ENCODE measurements at places on chromosomes 3 and 15. TPM values are rescaled to one million over a fixed set of nuclear protein-coding genes. Genes with fewer than 3 reads are reported as not detected.

GRCh38 chr15:31216215-31216911, 110.3 kb upstream of the KLF13 start:
- DNase-seq, result peak; percentile 87
- peak overlapping the region; percentile 72 for H3K4me3 ChIP-seq
- no peaks in the 10 kb centered on the region for H3K27me3 ChIP-seq
- peak overlapping the region; percentile 88 for H3K27ac ChIP-seq
- H3K36me3 ChIP-seq, result no peaks in the 10 kb centered on the region

DNA sequence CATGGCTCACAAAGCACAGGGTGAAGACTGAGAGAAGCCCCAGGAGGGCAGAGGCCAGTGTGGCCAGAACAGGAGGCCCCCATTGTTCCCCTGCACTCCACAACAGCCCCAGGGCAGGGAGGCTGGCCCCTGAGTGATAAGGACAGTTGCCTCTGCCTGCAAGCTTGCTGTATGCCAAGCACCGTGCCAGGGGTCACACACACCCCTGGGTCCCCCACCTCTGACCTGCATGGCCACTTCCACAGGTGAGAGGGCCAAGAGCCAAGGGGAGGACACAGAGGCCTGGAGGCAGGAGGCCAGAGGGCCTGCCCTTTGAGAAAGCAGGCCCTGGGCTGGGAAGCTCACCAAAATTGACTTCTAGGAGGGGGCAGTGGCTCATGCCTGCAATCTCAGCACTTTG, 23.7 kb downstream of the ATRIP start:
- no peak for DNase-seq
- no peaks in the 10 kb centered on the region for H3K27me3 ChIP-seq
- H3K27ac ChIP-seq, result no peak overlapping the region
- peaks cover 38% of the 10 kb centered on the region for H3K4me1 ChIP-seq

DNA sequence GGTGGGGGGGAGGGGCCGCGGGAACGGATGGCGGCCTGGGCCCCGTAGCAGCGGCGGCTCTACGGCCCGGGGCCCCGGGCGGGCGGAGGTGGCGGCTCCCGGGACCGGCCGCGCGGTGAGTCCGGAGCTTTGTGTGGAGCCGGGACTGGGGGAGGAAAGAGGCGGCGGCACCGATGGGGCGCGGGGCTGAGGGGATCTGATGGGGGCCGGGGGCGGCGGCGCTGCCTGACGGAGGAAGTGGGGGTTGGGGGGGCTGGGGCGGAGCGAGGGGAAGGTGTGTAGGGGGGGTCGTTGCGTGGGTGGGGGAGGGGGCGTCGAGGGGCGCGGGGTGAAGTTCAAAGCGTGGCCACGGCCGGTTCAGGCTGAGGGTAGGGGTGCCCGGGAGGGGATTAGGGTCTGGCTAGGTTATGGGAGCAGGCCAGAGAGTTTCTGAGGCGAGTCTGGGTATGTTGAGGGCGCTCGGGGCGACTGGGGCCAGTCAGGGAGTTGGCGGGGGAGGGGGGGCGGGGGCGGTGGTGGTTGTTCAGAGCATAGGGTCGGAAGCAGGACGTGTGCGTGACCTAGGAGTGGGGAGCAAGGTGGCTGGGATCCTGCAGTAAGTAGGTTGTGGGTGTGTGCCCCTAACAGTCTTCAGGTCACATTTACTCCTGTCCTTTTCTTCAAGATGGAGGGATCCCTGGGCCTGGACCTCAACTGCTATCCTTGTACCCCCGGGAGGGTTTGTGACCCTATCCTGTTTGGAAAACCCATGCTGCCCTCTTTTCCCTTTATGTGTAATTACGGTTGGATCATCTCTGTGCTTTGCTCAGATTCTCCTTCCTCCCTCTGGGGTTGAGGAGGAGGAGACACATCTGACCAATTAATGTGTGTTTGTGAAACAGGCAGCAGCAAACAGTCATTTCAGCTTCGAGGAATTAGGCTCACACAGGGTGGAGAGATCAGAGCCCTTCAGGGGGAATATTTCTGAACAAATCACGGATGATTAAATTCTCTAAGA, 644 bp downstream of the ZNF609 start:
- no peaks in the 10 kb centered on the region for H3K36me3 ChIP-seq
- no peak for DNase-seq
- H3K27me3 ChIP-seq, result no peaks in the 10 kb centered on the region
- peaks cover 55% of the 10 kb centered on the region for H3K4me1 ChIP-seq
- peak overlapping the region; percentile 79 for H3K27ac ChIP-seq

DNA sequence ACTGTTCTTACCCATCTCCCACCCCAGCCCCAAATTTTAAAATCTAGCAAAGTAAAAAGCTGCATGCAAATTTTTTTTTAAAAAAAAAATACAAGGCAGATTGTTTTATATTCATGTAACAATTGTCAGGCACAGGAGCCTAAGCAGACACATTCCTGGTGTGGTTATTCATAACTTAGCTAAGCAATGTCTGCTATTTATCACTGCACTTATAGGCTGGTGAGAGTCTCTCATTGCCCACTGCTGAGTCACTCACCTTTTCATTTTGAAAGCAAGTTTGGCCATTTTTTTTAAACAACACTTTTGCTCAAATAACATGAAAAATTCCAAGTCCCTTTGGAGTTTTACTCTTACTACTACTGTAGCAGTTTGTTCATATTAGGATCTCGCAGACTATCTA, 413.9 kb downstream of the RBMS3 start:
- no peaks in the 10 kb centered on the region for H3K27me3 ChIP-seq
- no peaks in the 10 kb centered on the region for H3K36me3 ChIP-seq
- no peak for DNase-seq
- peak overlapping the region; percentile 44 for H3K27ac ChIP-seq
- peaks cover 34% of the 10 kb centered on the region for H3K4me1 ChIP-seq

The NANOGP8 gene
- total RNA-seq, result not detected
